MG63 (cell line): ENCODE measurements at places on chromosomes 1 and 21. TPM values are rescaled to one million over a fixed set of nuclear protein-coding genes. Genes with fewer than 3 reads are reported as not detected.

DNA sequence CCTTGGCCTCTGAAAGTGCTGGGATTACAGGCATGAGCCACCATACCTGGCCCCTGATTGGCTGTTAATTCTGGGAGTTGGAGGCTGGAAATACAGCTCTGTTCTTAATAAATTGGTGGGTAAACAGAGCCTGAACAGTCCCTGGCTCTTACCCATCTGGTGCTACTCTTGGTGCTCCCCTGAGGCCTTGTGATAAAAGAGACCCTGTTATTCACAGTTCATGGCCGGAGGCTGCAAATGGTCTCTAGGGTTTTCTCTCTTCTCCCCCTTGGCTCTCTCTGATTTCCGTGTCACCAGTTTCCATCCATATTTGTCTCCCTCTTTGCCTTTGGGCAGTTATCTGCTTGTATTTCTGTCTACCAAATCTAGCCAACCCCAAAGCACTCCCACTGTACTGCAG is 17.2 kb downstream of the NFASC start:
- DNase-seq, result no peak

Gene KCNK2
- 1.1 and 2.8 TPM in 2 replicates for total RNA-seq

Gene ACTN2
- 0.07 TPM in 1 of 2 replicates, not detected in the other for total RNA-seq

Gene MFAP2
- 112 and 123 TPM in 2 replicates for total RNA-seq

Gene FAM72B
- 8.1 and 19.7 TPM in 2 replicates for total RNA-seq

GRCh38 chr1:164678136-164678700 is 119.2 kb downstream of the PBX1 start:
- DNase-seq, result no peak

DNA sequence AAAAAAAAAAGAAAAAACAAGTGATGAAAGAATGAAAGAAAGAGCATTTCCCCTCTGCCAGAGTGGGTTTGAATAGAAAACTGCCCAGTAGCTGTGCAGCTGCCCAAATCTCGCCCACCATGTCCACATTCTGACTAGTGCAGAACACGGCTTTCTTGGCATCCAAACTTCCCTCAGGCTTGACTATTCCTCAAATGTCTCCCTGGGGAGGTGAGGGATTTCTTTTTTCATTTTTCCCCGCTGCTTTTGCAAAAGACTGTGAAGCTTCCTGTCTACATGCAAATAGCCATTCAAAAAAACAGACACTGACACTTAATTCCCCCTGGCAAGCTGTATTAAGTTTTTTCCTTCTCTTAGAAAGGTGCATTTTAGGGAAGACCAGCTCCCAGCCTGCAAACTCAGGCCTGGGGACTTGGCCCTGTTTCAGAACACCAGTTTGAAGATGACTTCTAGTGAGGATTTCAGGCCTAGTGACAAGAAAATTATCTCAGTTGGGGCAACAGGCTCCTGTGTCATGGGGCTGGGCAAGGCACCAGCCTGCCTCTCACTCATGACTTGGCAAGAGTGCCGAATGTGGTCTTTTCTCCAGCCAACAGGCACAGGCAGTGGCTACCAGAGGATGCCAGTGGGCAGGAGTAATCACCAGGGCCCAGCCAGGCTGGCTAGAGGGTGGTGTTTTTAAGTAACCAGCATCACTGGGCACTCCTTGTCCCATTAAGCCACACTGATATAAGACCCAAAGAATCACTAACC is 178.1 kb upstream of the NFIA start:
- peak; percentile 93 for DNase-seq

Gene RGS1
- total RNA-seq, result 0.62 TPM in 1 of 2 replicates, not detected in the other

GRCh38 chr1:6246497-6247467 is 2.8 kb downstream of the HES3 start:
- DNase-seq, result peak; percentile 67

GRCh38 chr1:101849356-101849755 is 147.4 kb downstream of the OLFM3 start:
- no peak for DNase-seq

DNA sequence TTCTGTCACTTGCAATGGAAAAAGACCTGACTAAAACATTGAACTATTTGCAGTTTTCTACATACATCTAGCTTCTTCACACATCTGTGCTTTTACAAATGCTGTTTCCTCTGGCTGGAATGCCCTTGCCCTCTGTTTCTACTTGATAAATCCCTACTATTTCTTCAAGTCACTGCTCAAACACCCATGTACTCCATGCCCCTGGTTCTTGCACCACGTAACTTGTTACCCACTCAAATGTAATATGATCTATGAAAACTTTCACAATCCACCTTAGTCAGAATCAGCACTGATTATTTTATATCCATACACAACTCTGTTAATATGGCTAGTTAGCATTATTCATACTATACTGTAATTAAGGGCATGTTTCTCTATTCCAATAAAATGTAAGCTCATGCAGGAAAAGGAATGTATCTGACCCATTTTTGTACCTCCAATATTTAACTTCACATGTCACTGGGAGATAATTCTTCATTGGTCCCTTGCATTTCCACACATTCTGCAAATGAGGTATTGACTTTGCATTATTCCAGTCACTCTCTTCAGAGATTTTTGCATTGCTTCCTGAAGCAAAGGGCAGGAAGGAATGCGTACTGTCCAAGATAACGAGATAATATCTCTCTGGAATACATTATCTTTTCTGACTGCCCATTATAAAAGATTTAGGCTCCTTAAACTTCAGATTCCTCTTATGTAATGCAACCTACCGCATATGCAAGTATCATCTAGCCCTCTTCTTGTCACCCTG is 158.3 kb downstream of the COL24A1 start:
- no peak for DNase-seq

GRCh38 chr1:154975409-154976059 is 1.1 kb downstream of the CKS1B start:
- peak; percentile 71 for DNase-seq

GRCh38 chr1:43348343-43348808 is 10.4 kb upstream of the CDC20 start:
- DNase-seq, result no peak

DNA sequence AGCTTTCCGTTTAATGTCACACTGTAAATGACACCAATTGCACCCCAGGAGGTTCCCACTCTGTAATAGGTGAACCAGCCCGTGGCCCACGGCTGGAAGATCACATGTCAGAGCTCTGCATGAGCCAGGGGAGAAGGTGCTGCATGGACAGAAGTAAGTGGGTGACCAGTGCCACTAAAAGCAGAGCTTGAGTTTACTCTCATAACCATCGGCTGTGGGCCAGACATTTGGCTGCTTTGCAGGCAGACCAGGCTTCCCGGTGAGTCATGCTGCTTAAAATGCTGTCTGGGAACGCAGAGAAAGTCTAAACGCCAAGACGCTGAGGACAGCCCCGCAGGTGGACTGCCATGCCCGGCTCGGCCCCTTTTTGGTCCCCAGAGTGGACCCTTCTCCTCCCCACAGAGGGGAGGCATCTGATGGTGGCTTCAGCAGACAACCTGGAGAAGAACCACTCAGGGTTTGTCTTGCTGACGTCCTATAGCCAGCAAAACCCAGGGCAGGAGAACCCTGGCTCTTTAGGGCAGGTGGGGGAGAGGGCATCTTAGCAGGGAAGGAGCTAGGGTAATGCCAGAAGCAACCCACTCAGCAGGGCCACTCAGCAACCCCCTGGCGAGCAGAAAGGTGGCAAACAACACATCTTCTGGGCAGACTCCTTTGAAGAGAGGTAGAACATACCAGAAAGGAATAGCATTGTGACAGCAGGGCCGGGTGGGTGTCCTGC is 7.3 kb downstream of the KIAA2013 start:
- peak; percentile 87 for DNase-seq

DNA sequence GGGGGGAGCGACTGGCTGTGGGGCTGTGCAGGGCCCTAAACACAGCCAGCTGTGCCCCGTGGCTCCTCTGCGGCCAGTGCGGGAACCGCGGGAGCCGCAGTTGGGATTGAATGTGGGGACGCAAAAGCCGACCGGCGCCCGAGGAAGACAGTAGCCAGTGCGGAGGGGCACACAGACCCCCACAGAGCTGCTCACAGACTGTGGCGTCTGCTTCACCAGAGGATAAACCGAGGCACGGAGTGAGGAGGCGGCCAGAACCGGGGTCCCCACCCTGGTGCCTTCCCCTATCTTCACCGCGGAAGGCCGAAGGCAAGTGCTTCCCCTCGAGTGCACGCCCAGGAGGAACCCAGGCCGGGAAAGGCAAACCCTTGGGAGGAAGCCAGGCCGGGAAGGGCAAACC is 8.7 kb upstream of the TMEM52 start:
- peak; percentile 26 for DNase-seq

GRCh38 chr21:41466024-41466820 is 40.2 kb downstream of the MX1 start:
- no peak for DNase-seq

GRCh38 chr1:208557046-208557722 is 313.0 kb upstream of the PLXNA2 start:
- DNase-seq, result no peak
